ENCODE measurements at places on chromosomes 13 and 19.

DNA sequence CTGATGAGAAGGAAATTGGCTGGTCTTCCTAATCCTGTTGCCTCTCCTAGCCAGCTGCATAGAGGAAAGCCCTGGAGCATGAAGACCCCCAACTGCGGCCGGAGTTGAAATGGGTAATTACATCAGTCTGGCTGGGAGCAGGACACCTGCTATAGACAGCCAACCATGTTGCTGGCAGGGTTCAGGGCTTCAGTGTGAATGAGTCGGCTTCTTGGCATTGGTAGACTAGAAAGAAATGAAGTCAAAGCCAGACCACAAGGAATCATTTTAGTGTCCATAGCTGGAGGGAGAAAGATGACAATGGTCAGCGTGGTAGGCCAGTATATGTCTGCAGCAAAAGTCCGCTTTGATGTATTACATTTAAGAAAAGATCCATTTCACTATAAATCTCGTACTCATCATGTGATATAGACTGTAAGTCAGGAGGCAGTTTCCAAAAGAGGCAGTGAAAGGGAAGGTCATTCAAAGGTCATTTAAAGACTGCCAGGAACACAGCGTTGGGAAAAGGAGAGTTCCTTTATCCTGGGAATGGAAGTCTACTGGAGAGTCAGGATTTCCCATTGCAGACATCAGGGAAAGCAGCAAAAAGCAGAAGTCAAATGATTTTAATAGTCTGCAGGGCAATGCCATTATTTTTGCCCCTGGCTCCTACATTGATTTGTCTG, 262.7 kb downstream of the DNAJC15 start:
- DNase-seq = no peak

DNA sequence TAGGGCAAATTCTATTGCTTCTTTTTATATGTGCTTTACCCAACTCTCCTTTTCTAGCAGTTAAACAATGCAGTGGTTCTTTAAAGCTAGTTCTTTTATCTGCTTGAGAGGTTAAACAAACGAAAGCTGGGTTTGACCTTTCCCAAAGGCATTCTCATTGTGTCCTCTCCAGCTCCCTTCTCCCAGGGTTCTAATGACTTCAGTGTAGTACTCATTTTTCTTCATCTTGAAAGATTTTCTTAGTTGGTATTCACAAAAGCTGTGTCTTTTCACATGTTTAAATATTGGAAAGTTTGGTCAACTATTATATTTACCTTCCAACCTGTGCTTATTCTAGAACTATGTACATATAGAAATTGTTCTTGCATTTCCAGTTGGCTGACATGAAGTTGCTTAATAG, 1.5 kb downstream of the WASF3 start:
- no peak for DNase-seq

DNA sequence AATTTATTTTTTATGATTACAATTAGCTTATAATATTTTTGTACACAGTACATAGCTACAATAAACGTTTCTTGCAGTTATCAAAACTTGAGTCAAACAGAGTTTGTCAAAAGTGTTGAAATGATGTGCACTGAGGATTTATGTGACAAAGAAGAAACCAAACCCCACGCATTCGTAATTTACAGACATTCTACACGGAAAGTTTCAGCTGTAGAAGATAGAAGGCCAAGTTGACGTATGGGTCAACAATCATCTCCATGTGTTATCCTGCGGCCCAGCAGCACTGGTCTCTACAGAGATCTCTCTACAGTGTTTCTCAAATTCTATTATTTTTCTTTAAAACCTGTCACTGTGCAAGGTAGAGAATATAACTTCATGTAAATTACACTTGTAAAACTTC, 1507.6 kb downstream of the PCDH9 start:
- DNase-seq = no peak

- no peak for DNase-seq
These were observed 24.5 kb upstream of the ZNF492 start for GRCh38 chr19:22609630-22610029.

DNA sequence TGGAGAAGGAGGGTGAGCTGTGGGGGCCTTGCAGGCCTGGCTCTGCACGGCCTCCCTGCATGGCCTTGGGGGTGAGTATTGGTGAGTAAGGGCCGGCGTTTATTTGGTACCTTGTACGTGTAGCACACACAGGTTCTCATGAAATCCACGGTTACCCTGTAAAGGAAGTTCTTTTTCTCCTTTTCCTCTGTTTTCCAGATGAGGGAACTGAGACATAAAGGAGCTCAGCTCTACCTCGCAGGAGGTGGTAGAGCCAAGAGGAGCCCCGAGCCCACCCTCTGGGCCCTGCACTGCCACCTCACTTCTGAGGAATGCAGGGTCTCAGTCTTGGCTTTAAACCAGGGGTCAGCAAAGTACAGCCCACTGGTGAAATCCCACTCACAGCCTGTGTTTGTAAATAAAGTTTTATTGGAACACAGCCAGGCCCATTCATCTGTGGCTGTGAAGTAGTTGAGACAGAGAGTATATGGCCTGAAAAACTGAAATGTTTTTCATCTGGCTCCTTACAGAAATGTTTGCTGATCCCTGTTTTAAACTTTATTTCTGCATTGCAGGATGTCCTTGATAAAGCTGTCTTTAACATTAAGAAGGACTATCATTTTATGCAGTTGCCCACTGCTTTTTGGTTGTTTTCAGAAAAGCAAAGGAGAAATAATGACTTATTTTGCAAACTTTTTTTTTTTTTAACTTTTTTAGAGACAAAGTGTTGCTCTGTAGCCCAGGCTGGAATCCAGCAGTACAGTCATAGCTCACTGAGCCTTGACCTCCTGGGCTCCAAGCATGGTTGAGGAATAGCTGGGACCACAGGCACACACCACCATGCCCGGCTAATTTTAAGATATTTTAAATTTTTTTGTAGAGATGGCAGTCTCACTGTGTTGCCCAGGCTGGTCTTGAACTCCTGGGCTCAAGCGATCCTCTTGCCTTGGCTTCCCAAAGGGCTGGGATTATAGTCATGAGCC, 6.4 kb downstream of the EPN1 start:
- DNase-seq = no peak

- DNase-seq = no peak
These were observed 659.9 kb upstream of the KLF12 start for GRCh38 chr13:74794147-74794546.

DNA sequence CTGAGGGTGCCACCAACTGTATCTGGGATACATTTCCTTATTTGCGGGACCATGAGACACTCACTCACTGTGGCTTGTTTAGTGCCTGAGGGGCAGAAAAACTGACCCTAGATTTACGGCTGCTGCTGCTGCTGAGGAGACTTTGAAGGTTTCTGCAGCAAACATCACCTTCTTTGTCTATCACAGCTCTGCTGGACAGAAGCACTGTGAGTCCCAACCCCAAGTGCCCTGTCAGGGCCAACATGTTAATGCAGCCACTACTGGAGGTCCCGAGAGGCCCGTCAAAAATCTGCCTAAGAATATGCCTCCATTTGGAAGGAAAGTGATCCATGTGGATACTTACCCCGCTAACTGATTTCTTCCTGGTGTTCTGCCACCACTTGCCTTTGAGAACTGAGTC, 37.3 kb upstream of the UBL3 start:
- DNase-seq = no peak

- no peak for DNase-seq
These were observed 165.8 kb downstream of the KCTD12 start for GRCh38 chr13:76720416-76720815.

GRCh38 chr13:101915331-101915730, 462.9 kb downstream of the ITGBL1 start:
- DNase-seq = no peak

DNA sequence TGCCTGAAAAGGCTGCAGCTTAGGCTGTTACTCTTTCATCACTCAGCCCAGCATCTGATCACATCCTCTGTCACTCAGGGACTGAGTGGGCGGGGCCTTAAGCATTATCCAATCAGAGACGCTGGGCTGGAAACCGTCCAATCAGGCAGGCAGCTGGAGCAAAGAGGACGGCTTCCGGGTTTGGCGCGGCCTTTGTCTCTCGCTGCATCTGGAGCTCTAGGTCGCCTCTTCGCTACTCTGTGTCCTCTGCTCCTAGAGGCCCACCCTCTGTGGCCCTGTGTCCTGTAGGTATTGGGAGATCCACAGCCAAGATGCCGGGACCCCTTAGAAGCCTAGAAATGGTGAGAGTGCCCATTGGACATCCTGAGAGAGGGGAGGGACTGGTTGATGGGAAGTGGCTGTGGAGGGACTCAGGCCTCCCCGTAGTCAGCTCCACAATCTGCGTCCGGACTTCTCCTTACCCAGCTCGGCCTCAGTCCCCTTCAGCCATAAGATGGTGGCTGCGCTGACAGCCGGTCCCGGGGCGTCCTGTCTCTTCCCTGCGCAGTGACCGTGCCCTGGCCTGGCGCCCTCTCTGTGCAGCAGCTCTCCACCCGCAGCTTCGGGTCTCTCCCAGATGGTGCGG, at the start of gene ZNF486:
TSS of gene ZNF486 (plus strand) at position 195 of the 625 bp plus-strand sequence. CDS start at position 312, 117 bp downstream.
- peak; percentile 97 for DNase-seq

- DNase-seq = no peak
These were observed 112.8 kb downstream of the NDFIP2 start for GRCh38 chr13:79593641-79594275.

DNA sequence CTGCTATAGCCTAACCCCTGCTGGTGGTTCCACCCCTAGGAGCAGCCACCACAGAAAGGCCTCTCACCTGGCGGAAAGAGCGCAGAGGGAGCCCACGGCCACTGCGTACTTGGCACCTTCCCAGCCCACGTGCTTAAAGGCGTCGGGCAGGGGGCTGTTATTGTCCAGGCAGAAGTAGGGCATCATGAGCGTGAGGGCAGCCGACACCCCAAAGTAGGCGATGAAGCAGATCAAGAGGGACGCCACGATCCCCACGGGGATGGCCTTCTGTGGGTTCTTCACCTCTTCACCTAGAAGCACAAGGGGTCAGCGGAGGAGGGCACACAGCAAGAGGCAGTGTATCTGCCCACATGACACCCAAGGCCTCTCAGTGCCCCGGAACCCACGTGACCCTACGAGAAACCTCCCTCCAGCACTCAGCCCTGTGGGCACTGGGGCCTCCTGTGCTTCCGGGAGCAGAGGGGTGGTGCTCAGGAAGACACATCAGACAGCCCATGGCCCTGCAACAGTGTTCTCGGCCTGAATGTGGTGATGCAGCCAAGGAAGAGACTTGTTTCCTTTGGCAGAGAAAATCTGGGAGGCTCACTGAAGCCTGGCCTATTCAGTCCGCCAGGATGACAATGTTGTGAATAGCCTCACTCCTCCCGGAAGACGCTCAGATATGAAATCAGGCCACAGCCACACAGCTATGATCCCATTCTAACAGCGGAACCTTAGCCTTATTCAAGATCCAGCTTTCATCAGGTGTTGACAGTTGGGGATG, 72.1 kb downstream of the SLC7A1 start:
- DNase-seq = no peak

- DNase-seq = no peak
These were observed 13.3 kb upstream of the ARGLU1 start for GRCh38 chr13:106581225-106581624.

DNA sequence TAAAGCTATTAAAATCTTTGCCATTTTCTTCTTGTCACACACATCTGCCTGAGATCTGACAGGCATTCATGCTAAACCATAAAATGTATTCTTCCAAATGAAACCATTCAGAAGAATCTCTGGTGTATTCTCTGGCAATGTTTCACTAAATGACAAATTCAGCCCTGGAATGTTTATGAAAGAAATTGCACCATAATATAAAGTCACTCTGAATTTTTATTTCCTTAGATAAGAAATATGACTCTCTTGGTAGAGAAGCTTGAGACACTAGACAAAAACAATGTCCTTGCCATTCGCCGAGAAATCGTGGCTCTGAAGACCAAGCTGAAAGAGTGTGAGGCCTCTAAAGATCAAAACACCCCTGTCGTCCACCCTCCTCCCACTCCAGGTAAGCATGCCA, 14.3 kb downstream of the OLFM4 start:
- no peak for DNase-seq

- DNase-seq = no peak
These were observed 7.2 kb downstream of the MICU2 start for GRCh38 chr13:21596722-21597121.

GRCh38 chr13:94268661-94269060, 210.8 kb downstream of the DCT start:
- DNase-seq = no peak

DNA sequence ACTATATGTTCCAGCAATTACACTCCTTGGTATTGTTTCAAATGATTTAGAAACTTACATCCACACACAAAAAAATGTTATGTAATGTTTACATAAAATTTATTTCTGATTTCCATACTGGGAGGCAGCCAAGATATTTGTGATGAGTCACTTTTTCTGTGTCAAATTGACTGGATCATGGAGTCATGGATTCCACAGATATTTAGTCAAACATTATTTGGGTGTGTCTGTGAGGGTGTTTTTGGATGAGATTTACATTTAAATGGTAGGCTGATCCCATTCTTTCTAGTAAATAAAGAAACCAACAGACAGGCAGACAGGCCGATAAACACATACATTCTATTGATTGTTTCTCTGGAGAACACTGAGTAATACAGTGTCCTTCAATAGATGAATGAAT, 562.8 kb downstream of the SLITRK6 start:
- DNase-seq = no peak

DNA sequence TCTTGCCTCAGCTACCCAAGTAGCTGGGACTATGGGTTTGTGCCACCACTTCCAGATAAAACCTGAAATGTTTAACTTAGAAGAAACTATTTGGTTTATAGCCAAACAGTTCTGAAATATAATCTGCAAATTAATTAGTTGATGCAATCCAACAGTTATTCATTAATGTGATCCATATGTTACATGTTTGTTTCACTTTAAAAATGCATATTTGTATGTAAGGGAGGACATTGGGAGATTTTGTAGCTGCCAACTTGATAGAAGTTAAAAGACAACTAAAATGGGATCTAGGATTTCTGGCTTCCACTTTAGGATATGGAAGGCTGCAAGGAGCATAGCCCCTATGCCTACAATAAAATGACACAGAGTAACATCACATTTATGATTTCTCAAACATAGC, 532.5 kb upstream of the SLC10A2 start:
- no peak for DNase-seq

- DNase-seq = peak; percentile 90
These were observed at the start of gene ZNF415 for GRCh38 chr19:53132141-53132991. Gene ZNF415, minus strand, starts transcription at chr19:53132910. Its CDS starts 10,234 bp downstream, at chr19:53122676.

DNA sequence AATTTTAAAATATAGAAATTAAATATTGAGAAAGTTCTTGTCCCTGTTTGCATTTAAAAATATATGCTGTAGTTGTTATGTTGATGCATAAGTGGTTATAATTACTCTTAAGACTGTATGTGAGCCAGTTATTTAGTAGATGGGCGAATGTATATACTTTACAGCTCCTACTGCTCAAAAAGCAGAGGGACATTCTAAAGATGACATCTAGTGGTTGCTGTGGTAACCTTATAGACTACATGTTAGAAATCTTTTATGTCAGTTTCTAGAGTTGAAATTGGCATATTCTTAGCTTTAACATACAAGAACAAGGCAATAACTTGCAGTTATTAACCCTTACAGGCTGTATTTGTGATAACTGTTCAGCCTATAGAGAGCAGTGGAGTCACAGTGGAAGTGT, 160.5 kb downstream of the OLFM4 start:
- DNase-seq = no peak

Data from midbrain (tissue), 1 donor.